ENCODE measurements at places on chromosomes 11 and 22.

DNA sequence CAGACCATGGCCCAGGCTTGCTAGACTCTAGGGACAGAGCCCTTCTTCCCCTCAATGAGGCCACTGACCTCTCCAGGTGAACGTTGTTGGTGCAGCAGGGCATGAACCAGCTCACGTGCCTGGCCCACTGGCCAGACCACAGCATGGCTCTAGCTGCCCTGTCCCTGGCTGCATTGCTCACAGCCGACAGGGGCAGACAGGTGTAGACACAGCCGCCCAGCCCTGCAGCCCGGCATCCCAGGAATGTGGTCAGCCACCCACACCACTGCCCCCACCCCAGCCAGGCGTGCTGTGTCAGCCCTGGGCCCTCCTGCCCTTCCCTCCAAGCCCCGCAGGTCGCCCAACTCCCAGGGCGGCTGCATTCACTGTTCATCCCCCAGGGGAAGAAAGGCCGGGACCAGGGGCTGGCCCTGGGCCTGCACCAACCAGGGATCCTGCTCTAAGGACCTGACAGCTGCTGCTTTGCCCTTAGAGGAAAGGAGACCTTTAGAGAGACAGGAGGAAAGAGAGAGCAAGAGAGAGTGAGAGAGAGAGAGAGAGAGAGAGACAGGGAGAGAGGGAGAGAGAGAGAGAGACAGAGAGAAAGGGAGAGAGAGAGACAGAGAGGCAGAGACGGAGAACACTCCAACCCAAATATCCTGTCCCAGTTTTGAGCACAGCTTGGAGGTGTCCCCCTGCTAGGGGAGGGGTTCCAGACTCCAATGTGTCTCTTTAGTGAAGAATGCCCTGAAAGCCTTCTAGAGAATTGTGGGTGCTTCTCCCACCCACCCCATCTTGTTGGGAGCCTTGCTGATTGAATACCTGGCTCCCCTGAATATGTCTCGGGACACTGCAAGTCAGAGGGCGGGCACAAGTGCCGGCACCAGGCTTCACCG lies 44.2 kb upstream of the LINC01488 start:
- no peak overlapping the region for H3K4me3 ChIP-seq
- no peaks in the 10 kb centered on the region for H3K27me3 ChIP-seq
- H3K36me3 ChIP-seq = no peaks in the 10 kb centered on the region
- peaks cover 7% of the 10 kb centered on the region for H3K4me1 ChIP-seq

DNA sequence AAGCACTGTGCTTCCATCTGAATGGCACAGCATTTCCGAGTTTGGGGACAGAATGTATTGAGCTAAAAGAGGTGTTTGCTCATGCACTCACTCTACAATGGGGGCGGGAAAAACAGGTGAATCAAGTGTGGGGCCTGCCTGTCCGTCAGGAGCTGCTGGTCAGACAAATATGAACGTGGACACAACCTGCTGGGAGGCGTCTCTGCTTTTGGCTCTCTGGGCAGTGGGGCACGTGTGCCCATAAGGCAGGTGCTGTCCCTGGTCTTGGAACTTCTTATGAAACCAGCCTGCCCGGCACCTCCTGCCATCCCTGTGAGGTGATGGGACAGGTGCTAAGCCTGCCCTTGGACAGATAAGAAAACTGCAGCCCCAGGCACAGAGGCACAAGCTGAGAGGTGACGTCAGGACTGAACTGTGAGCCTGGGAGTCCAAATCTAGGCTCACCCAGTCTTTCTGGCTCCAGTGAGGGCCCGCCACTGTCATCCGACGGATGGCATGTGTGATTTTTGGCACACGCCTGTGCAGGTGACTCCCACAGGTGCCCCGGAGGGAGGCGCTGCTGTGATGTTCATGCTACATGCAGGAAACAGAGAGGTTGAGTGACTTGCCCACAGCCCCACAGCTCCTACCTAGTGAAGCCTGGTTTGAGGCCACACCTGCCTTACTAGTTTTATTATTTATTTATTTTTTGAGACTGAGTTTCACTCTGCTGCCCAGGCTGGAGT lies 51.6 kb downstream of the SMIM38 start:
- no peaks in the 10 kb centered on the region for H3K36me3 ChIP-seq
- peak; percentile 69 for DNase-seq
- no peaks in the 10 kb centered on the region for H3K27me3 ChIP-seq
- no peaks in the 10 kb centered on the region for H3K4me1 ChIP-seq
- no peak overlapping the region for H3K4me3 ChIP-seq

- H3K4me3 ChIP-seq = no peak overlapping the region
- DNase-seq = no peak
- no peaks in the 10 kb centered on the region for H3K36me3 ChIP-seq
- no peak overlapping the region for H3K27ac ChIP-seq
- no peaks in the 10 kb centered on the region for H3K27me3 ChIP-seq
Observed at GRCh38 chr11:94785509-94785908, 17.4 kb downstream of the AMOTL1 start.

DNA sequence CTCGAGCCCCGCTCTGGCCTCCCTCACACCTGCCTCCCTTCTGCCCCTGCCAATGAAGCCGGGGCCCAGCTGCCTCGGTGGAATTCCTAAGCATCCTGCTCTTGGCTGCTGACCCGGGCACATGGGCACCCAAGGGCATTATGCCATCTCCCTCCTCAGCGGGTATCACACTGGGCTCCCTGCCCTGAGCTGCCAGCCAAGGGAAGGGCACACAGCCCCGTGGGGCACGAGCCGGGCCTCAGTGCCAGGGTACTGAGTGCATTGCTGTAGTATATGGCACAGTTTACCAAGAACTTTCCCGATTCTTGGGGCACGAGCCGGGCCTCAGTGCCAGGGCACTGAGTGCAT lies 43.8 kb upstream of the JAM3 start:
- no peaks in the 10 kb centered on the region for H3K36me3 ChIP-seq
- H3K4me3 ChIP-seq = no peak overlapping the region
- no peak overlapping the region for H3K27ac ChIP-seq
- peaks cover 8% of the 10 kb centered on the region for H3K27me3 ChIP-seq
- no peak for DNase-seq

GRCh38 chr11:19218786-19219460 lies 17.1 kb upstream of the CSRP3 start:
- H3K27ac ChIP-seq = no peak overlapping the region
- peaks cover 6% of the 10 kb centered on the region for H3K27me3 ChIP-seq
- H3K4me3 ChIP-seq = no peak overlapping the region

DNA sequence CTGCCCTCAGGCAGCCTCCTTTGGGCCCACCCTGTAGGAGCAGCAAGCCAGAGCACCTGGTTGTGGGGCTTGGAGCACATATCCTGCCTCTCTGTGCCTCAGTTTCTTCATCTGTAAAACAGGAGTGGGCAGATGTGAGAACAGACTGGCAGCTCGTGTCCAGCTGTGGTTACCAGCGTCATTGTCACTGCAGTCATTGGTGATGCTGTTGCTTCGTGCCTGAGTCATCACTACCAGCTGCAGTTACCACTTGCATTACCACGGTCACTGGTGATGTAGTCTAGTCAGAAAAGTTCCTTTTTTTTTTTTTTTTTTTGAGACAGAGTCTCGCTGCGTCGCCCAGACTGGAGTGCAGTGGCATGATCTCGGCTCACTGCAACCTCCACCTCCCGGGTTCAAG lies 20.4 kb downstream of the RSPH14 start:
- H3K36me3 ChIP-seq = no peaks in the 10 kb centered on the region
- no peak for DNase-seq
- H3K27me3 ChIP-seq = no peaks in the 10 kb centered on the region
- H3K27ac ChIP-seq = no peak overlapping the region
- H3K4me1 ChIP-seq = no peaks in the 10 kb centered on the region

DNA sequence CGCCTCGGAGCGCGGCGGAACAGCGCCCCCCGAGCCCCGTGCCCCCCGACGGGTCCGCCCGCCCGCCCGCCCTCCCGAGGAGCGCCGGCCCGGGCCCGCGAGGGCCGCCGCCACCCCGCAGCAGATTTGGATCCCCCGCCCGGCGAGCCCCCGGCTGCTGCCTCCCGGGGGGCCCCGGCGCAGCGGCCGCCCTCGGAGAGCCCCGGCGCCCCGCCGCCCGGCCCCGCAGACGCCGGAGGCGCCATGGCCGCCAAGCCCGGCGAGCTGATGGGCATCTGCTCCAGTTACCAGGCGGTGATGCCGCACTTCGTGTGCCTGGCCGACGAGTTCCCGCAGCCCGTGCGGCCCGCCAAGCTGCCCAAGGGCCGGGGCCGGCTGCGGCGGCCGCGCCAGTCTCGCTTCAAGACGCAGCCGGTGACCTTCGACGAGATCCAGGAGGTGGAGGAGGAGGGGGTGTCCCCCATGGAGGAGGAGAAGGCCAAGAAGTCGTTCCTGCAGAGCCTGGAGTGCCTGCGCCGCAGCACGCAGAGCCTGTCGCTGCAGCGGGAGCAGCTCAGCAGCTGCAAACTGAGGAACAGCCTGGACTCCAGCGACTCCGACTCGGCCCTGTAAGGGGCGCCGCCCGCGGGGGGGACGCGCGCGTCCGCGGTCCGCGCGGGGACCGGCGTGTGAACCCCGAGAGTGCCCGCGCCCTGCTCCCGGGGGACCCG lies 380 bp downstream of the C11orf96 start:
- no peaks in the 10 kb centered on the region for H3K36me3 ChIP-seq
- H3K27me3 ChIP-seq = peaks cover 34% of the 10 kb centered on the region
- peaks cover 18% of the 10 kb centered on the region for H3K4me1 ChIP-seq
- H3K4me3 ChIP-seq = peak overlapping the region; percentile 69
- DNase-seq = peak; percentile 52
- peak overlapping the region; percentile 84 for H3K27ac ChIP-seq

- peaks cover 23% of the 10 kb centered on the region for H3K4me1 ChIP-seq
- no peaks in the 10 kb centered on the region for H3K27me3 ChIP-seq
- H3K27ac ChIP-seq = peak overlapping the region; percentile 43
- no peak for DNase-seq
- H3K36me3 ChIP-seq = no peaks in the 10 kb centered on the region
- H3K4me3 ChIP-seq = no peak overlapping the region
Observed at GRCh38 chr11:130400781-130401483, 27.5 kb downstream of the ADAMTS8 start.

GRCh38 chr11:14443638-14444037 lies 56.0 kb downstream of the COPB1 start:
- no peaks in the 10 kb centered on the region for H3K36me3 ChIP-seq
- H3K4me1 ChIP-seq = peaks cover 4% of the 10 kb centered on the region
- H3K4me3 ChIP-seq = no peak overlapping the region
- H3K27ac ChIP-seq = no peak overlapping the region
- H3K27me3 ChIP-seq = no peaks in the 10 kb centered on the region

GRCh38 chr11:61369372-61370348 lies 7.5 kb downstream of the TMEM138 start:
- H3K36me3 ChIP-seq = peaks cover 64% of the 10 kb centered on the region
- no peak for DNase-seq
- peak overlapping the region; percentile 44 for H3K27ac ChIP-seq
- no peak overlapping the region for H3K4me3 ChIP-seq

DNA sequence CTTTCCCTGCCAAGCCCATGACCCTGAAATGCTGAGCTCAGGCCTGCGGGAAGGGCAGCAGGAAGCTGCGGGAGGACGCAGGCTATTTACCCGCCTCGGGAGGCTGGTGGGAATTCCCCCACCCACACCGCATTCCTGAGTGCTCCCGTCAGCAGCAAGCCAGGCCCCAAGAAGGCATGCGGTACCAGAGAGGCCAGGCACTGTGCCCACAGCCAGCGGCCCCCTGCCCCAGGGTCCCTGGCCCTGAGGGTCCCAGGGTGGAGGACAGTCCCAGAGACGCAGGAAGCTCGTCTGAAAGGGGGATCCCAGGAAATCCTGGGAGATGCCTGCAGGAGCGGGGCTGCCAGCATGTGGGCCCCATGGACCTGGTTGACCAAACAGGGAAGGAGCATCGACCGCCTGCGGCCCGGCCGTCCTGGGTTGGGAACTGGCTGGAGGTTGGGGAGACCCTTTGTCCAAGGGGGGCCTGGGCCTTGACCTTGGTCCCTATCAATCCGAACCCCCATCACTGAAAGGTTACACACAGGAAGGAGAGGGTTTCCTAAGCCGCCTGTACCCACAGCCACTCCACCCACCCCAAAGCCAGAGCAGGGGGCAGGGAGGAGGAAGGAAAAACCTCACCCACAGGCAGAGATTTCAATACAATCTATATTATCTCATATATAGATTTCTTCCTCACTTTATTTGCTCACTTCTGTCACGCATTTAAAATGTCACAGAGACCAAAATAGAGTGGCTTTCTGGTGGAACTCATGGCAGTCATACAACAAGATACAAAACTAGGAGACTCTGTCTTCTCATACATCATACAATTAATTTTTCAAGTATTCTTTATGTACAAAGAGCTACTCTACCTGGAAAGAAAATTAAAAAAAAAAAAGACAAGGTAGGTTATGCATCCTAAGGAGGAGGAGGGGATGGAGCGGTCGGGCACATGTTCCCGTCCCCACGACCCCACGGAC lies 17.1 kb downstream of the MAFF start:
- H3K36me3 ChIP-seq = peaks cover 29% of the 10 kb centered on the region
- peak overlapping the region; percentile 85 for H3K27ac ChIP-seq
- H3K4me3 ChIP-seq = no peak overlapping the region
- DNase-seq = peak; percentile 88

- H3K27me3 ChIP-seq = no peaks in the 10 kb centered on the region
- H3K36me3 ChIP-seq = no peaks in the 10 kb centered on the region
- DNase-seq = no peak
- no peak overlapping the region for H3K4me3 ChIP-seq
Observed at GRCh38 chr11:64621283-64622019, 30.4 kb downstream of the SLC22A12 start.

DNA sequence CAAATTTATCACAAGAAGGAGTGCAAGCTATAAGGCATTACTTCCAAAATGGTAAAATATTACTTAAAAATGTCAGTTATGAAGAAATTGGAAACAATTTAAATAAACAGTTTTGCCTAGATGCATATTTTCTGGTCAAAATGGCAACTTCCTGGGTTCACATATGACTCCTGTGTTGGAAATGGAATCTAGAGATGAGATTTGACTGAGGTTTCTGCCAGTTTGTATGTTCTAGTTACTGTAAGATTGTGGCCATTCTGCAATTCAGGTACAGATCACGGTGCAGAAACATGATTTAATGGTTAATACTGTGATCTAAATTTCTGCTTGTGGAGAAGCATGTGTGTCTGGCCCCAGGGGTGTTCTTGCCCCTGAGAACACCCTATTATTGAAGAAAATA lies 3.4 kb upstream of the OR4C6 start:
- H3K4me3 ChIP-seq = no peak overlapping the region
- H3K36me3 ChIP-seq = no peaks in the 10 kb centered on the region
- no peaks in the 10 kb centered on the region for H3K27me3 ChIP-seq
- no peak overlapping the region for H3K27ac ChIP-seq
- no peak for DNase-seq
- no peaks in the 10 kb centered on the region for H3K4me1 ChIP-seq

DNA sequence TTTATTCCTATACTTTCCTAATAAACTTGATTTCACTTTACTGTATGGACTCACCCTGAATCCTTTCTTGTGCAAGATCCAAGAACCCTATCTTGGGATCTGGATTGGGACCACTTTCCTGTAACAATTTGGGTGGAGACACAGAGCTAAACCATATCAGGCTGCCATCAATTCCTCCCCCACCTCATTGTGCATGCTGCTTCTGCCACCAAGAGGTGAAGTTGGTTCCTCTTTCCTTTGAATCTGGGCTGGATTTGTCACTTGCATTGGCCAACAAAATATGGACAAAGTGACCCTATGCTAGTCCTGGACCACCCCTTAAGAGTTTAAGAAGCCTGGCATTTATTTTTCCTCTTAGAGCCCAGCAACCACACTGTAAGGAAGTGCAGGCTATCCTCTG lies 39.4 kb upstream of the CEP295 start:
- no peaks in the 10 kb centered on the region for H3K36me3 ChIP-seq
- no peaks in the 10 kb centered on the region for H3K4me1 ChIP-seq
- no peaks in the 10 kb centered on the region for H3K27me3 ChIP-seq
- H3K27ac ChIP-seq = no peak overlapping the region
- no peak overlapping the region for H3K4me3 ChIP-seq

GRCh38 chr22:20922141-20922751 lies 5.0 kb downstream of the CRKL start:
- no peak overlapping the region for H3K27ac ChIP-seq
- H3K27me3 ChIP-seq = no peaks in the 10 kb centered on the region
- H3K36me3 ChIP-seq = no peaks in the 10 kb centered on the region
- H3K4me3 ChIP-seq = no peak overlapping the region
